ENCODE measurements at places on chromosomes 7 and 10.
A peak's percentile ranks its signal among the peaks of the same experiment; 100 is the strongest.

GRCh38 chr7:105153531-105153930 lies 139.5 kb downstream of the KMT2E start:
- no peak for DNase-seq

DNA sequence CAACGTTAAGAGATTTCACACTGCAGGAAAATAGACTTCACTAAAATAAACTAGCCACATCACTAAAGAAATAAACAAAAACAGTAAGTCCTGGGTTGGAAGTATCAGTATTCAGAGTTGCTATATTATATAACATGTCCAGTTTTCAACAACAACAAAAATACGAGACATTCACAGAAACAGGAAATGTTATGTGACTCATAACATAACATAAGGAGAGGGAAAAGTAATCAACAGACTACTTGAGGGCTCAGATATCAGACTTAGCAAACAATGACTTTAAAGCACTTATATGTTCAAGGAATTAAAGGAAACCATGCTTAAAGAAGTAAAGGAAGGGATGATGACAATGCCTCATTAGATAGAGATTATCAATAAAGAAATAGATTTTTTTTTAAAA lies 73.5 kb upstream of the MKLN1 start:
- no peak for DNase-seq

GRCh38 chr10:129078746-129079145 lies 388.3 kb upstream of the MGMT start:
- no peak for DNase-seq

GRCh38 chr10:17787087-17787961 lies 21.8 kb upstream of the MRC1 start:
- no peak for DNase-seq

GRCh38 chr7:149456506-149457421 lies 4.1 kb downstream of the ZNF777 start:
- DNase-seq = no peak

- no peak for DNase-seq
Observed at GRCh38 chr7:7100432-7100849, 81.9 kb upstream of the C1GALT1 start.

DNA sequence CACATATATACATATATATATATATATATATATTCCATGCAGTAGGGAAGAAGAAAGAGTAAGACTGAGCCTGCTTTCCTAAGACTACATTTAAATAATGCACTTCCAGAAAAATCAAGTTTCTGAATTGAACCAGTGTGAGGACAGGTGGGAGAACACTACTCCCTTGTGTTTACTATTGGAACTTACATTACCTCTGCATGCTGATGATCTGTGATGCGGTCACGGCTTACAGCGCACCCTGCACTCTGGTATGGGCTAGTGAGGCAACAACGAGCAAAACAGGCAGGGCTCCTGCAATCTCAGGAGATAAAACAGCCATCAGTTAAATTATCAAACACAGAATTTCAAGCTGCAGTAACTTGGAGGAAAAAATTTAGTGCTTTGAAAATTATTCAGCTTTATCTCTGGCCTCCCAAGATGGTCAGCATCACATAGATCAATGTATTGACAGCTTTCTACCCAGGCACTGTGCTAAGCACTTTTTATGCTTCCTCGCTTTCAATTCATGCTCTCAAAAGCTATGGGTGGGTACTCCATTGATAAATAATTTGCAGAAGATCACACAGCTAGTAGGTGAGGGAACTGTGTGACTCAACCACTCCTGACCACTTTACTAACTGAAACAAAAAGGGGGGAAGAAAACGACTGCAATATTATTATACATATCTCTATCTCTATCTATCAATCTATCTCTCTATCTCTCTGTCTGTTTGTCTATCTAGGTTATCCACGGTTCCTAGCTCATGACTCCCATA lies 20.5 kb upstream of the SLC16A12 start:
- no peak for DNase-seq

DNA sequence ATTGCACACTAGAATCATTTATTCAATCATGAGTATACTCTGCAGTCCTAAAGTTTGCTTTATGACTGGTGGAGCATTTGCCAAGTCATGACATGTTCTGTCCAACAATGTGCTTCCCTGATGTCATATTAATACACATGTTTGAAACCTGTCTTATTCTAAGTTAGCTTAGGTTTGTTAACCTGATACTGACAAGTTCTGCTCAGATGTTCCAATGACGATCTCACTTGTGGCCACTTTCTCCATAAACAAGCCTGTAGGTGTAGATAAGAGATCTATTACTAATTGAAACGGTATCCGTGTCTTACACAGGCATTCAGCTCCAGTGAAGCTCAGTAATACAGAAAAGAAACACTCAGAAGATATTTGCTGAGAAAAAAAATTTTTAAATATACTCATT lies 64.9 kb downstream of the GPR37 start:
- DNase-seq = no peak

- no peak for DNase-seq
Observed at GRCh38 chr10:105656856-105657255, 1015.8 kb downstream of the SORCS3 start.

- no peak for DNase-seq
Observed at GRCh38 chr10:125144693-125145623, 15.4 kb downstream of the CTBP2 start.

- no peak for DNase-seq
Observed at GRCh38 chr7:132527467-132528410, 48.5 kb downstream of the PLXNA4 start.

- no peak for DNase-seq
Observed at GRCh38 chr7:150361402-150361801, 7.2 kb upstream of the REPIN1 start.

DNA sequence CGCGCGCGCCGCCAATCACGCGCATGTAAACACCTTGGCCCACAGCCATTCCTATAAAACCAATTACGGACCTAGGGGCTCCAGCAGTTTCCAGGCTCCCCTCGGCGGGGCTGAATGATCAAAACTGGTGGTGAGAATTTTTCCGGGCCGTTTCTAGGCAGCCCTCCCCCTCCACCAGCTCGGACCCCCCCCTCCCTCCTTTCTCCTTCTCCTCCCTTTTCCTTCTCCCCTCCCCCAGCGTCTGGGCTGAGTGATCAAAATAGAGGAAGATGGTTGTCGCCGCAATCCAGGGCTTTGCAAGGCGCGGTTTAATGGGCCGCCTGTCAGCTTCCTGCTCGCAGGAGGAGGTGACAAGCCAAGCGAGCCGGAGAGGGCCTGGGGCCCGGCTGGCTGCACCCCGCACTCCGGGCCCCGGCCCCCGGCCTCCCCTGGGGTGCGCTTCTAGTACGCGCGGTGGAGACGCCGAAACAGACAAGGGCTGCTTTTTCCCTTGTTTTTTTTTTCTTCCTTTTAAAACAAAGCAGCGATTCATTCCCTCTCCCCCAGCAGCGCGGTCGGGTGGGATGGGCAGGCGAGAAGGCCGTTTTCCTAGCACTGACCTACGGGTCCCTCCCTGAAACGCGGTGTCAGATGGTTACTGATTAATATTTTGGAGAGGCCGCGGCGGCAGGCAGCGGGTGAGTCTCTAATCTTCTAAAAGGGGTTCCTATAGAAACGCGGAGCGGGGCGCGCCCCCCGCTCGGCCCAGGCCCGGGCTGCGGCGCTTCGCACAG lies 528 bp upstream of the TNRC18 start:
- DNase-seq = peak; percentile 99
